ENCODE measurements at places on chromosomes 6 and 20.

DNA sequence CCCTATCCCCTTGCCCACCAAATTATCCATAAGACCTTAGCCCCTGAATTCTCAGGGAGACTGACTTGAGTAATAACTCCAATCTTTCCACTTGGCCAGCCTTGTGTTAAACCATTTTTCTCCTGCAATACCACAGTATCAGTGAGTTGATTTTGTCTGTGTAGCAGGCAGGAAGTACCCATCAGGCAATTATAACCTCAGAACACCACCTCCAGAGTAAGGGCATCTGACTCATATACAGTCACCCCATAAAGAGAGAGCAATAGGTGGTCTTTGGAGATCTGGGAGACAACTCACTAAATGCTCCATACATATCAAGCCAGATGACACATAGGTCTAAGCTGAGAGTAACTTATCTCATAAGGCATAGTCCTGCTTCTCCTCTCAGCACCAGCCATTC is 83.7 kb downstream of the FILIP1 start:
- DNase-seq = no peak

- DNase-seq = no peak
These were observed 63.2 kb downstream of the PKIB start for GRCh38 chr6:122673343-122673961.

- DNase-seq = no peak
These were observed 110.1 kb downstream of the ADTRP start for GRCh38 chr6:11668455-11668854.

DNA sequence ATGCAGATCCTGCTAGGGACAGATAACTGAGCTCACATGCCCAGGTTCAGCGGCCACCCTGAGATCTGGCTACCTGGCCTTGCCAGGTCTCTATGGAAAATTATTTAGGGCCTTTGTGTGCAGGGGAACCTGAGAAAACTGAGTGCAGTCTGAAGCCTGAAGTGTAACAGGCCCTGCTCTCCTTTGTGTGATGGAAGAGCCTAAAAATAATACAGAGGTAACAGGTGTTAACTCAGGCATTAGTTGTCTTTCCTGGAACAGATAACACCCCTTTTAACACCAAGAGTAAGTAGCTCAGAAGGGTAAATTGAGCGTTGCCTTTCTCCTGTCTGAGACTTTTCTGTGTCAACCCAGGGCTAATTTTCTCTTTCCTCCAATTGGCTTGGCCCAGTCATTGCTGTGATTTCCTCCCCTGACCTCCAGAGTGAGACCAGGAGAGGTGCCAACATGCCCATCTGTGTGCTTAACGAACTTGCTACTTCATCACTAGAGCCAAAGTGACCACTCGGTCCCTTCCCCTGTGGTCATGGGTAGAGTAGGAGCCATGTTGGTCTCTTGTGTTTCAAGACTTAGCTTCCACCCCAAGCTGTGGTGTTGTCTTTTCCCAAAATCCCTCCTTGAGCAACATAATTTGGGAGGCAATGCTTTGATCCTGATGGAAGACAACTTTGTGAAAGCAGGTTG is 304.4 kb upstream of the JAG1 start:
- DNase-seq = no peak

- no peak for DNase-seq
These were observed 605.5 kb downstream of the HDGFL1 start for GRCh38 chr6:23174781-23175361.

- peak; percentile 91 for DNase-seq
These were observed 1.5 kb downstream of the ARID1B start for GRCh38 chr6:156778454-156779205.

All from left lung (tissue), 14 donors.